ENCODE measurements at places on chromosomes 1 and 21. TPM values are rescaled to one million over a fixed set of nuclear protein-coding genes. Genes with fewer than 3 reads are reported as not detected.

C1orf185 gene
- total RNA-seq: not detected

KCNT2 gene
- total RNA-seq: 7.3 TPM

ZNF644 gene
- 92.4 TPM for total RNA-seq

AMY1B gene
- not detected for total RNA-seq

GPR37L1 gene
- under 0.01 TPM for total RNA-seq

RIT1 gene
- total RNA-seq: 54.8 TPM

LCE2A gene
- 0.43 TPM for total RNA-seq

TDRD5 gene
- not detected for total RNA-seq

UTS2 gene
- total RNA-seq: not detected

SLAMF1 gene
- not detected for total RNA-seq

OR2T29 gene
- not detected for total RNA-seq

ESPN gene
- not detected for total RNA-seq

CD5L gene
- not detected for total RNA-seq

TSPEAR gene
- not detected for total RNA-seq

SPRR2B gene
- not detected for total RNA-seq

RAB7B gene
- total RNA-seq: 4.2 TPM

PSMA5 gene
- 119 TPM for total RNA-seq

HAO2 gene
- total RNA-seq: not detected

OR2L2 gene
- not detected for total RNA-seq
